ENCODE measurements at places on chromosomes 6 and 20.

GRCh38 chr20:17758010-17758409 lies 58.2 kb downstream of the BANF2 start:
- no peak for DNase-seq

GRCh38 chr6:55167860-55168259 lies 6.5 kb upstream of the HCRTR2 start:
- no peak for DNase-seq

- no peak for DNase-seq
Measured at GRCh38 chr6:148491638-148492251, 149.1 kb downstream of the SASH1 start.

DNA sequence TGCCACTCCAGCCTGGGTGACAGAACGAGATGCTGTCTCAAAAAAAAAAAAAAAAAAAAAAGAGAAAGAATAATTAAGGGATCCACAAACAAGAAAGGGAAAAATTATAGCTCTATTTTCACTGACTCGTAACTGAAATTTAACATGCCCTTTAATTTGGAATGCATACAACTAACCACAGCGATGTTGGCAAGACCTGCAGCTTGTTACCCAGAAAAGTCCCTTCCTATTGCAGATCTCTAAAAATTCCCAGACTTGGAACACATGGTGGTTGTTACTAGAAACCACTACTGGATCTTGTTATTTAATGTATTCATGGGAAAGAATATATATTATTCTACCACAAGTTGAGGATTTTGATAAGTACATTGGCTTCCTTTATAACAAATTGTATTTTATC lies 27.8 kb upstream of the SMIM28 start:
- DNase-seq: no peak

Data from fibroblast of the conjunctiva (primary cell).